ENCODE measurements at places on chromosomes 16 and 17.

GRCh38 chr17:74690409-74690825 is 22.3 kb downstream of the CD300LF start:
- DNase-seq = no peak

GRCh38 chr16:63744077-63744874 is 1377.6 kb downstream of the CDH11 start:
- DNase-seq = no peak

DNA sequence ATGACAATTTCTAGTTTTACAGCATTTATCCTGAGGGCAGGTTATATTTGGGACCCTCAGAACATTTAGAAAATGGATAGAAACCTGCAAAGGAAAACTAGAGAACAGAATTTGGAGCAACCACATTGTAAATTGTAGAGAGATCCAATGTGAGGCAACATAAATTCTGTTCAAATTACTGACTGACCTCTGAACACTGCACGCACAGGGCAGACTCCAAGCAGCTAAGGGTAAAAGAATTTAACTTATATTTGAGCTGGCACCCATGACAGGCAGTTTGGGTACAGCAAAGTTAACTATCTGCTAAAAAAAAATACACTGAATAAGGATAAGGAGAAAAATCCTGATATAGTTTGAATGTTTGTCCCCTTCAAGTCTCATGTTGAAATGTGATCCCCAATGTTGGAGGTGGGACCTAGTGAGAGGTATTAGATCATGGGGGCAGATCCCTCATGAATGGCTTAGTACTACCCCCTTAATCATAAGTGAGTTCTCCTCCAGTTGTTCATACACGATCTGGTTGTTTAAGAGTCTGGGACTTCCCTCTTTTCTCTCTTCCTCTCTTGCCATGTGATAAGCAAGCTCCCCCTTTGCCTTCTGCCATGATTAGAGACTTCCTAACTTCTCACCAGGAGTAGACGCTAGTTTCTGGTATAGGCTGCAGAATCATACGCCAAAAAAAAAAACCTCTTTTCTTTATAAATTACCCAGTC is 75.7 kb downstream of the FBXL20 start:
- DNase-seq = no peak

DNA sequence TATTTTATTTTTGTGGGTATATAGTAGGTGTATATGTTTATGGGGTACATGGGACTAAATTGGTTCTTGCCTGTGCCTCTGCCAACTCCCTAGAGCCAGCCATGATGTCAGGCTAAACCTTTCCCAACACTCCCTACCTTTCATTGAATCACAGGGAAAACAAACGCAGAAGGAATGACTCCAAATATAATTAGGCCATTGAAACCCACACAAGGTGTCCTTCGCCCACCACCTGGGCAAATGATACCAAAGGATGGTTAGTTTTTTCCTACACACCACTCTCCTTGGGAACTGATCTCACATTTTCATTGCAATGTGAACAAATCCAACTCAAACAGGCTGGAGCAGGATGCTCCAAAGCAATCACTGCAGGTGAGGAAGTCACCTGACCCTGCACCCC is 27.5 kb downstream of the WSB1 start:
- no peak for DNase-seq

GRCh38 chr16:83953796-83954576 is 946 bp downstream of the OSGIN1 start:
- peak; percentile 17 for DNase-seq
